WTC11 (cell line): ENCODE measurements at places on chromosomes 13 and 19.

- DNase-seq: no peak
Measured at GRCh38 chr13:78015782-78016181, 97.2 kb upstream of the EDNRB start.

GRCh38 chr19:30084390-30084819 lies 142.4 kb downstream of the URI1 start:
- DNase-seq: no peak

DNA sequence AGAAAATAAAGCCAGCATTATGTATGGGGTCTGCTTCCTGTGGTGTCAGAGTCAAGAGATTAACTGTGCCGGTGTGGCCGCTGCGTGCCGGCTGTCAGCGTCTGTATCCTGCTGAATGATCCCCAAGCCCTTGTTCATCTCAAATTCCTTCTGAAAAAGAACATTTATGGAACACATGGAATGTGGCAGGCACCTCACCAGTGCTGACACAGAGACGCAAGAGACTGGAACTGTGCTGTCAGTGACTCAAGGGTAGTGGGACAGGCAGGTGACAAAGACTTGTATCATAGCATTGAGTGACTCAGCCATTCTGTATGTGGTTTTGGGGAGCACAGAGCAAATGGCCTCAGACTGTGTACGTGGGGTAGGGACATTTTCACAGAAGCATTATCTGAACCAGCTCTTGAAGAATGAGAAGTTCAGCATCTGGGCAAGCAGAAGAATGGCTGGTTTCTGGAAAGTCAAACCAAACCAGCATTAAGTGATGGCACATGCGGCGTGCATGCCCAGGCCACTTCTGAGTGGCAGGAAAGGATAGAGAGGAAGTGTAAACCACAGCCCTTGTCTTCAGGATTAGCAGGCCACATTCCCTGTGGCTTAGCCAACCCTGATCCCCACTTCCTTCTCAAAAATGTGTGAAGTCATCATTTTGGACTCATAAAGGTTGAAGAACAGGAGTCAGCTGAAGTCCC lies 54.0 kb upstream of the IRS2 start:
- no peak for DNase-seq

GRCh38 chr13:40163066-40164000 lies 503.1 kb downstream of the FOXO1 start:
- DNase-seq: no peak

GRCh38 chr19:20162821-20163220 lies 4.2 kb upstream of the ZNF486 start:
- DNase-seq: no peak

DNA sequence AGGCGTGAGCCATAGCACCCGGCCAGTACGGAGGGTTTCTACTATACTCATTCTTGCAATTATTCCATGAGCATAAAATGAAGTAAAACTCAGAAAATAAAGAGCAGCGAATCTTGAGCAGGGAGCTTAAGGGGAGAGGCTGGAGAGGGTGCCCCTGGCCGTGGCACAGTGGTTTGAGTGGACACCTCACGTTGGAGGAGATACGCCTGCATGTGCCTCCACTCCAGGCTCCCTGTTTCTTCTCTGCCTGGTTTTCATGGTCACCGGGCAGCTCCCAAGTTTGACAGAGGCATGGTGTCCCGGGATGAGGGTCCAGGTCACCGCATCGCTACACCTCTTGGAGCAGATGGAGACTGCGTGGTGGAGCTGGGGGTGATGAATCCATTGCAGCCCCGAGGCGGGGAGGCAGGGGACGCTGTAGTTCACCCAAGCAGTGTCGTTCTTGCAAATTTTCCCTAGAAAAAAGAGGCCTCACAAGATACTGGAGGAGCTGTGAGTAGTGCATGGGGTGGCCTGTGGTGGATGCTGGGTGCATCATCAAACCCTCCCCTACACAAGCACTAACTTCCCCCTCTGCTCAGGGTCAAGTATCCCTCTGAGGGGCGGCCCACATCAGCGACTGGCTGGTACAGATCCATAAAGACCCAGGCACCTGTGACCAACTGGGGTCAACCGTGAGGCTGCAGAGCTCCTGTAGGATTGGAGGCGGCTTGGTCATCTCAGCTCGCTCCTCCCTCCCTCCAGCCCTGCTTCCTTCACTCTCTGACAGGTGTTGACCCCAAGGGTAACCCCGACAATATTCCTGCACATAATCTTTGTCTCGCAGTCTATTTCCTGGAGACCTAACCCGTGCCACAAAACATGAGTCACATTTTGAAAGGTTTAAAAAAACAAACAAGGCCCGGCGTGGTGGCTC lies 3.6 kb upstream of the MIER2 start:
- DNase-seq: peak; percentile 61

DNA sequence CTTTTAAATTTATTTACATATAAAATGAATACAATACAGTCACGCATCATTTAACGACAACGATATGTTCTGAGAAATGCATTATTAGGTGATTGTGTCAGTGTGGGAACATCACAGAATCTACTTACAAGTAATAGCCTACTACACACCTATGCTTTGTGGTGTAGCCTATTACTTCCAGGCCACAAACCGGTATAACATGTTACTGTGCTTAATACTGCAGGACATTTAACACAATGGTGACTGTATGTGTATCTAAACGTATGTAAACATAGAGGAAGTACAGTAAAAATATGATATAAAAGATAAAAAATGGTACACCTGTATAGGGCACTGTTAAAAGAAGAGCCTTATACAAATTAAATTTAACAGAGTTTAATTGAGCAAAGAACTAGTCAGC lies 62.4 kb upstream of the KLHL1 start:
- DNase-seq: no peak

- no peak for DNase-seq
Measured at GRCh38 chr19:51131780-51132680, 7.3 kb downstream of the SIGLEC9 start.
